H54 (cell line): ENCODE measurements at places on chromosomes 12 and 14.

GRCh38 chr14:93977790-93978581, 1.6 kb upstream of the ASB2 start:
- no peak for DNase-seq

GRCh38 chr14:51621654-51622053, 30.1 kb upstream of the FRMD6 start:
- DNase-seq = no peak

DNA sequence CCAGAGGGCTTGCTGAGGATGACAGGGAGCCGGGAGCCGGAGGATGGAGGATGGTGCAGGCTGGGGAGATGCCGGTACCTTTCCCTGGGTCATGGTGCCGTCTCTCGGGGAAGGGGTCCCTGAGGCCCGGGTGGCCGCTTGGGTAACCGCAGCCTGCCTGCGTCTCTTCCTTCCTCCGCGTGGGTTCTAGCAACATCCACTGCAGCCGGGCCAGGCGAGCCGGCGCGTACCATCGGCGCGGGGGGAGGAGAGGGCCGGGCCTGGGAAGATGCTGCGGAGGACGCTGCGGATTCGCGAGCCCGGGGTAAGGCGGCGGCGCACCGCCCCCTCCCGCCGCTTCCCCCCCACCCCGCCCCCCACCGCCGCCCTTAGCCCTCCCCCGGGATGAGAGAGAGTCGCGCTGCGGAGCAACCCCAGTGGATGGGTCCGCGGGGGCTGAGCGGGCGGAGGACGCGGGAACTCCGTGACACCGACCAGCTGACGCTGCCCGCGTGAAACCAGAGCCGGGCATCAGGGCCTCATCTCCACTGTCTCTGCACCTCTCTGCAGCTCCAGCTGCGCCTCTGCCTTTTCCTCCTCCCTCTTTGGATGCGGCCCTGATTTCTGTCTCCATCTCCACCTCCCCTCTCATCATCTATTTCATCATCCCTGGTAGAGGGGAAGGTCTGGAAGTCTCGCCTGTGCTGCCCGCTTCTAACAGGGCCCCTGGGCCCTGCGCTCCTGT, at the start of gene FAIM2:
Gene FAIM2, minus strand, starts transcription at position 201 of the 724 bp plus-strand sequence. Its CDS starts 108 bp downstream, at position 93.
- no peak for DNase-seq

- no peak for DNase-seq
Observed at GRCh38 chr14:31204593-31205534, 2.7 kb downstream of the HECTD1 start.

DNA sequence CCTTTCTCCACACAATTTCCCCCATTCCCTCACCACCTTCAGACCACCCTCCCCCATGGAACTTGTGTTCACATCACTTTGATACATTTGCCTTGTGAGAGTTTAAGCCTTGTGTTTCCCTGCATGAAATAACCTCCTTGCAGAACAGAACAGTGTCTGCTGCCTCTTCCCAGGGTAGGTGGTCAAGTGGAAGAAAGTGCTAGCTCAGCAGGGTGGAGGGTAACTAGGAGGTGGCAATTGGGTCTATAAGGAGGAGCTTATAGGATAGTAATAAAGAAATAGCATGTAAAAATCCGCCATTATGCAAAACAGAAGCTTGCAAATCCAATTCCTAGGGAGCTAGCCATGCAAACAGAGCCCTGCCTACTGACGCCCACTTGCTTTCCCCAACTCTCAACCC, 13.9 kb upstream of the KRT8 start:
- DNase-seq = no peak
